Astrocyte of the hippocampus (primary cell): ENCODE measurements at places on chromosomes 2 and 18.

GRCh38 chr2:184416146-184416913 is 182.0 kb upstream of the ZNF804A start:
- DNase-seq, result peak; percentile 72

DNA sequence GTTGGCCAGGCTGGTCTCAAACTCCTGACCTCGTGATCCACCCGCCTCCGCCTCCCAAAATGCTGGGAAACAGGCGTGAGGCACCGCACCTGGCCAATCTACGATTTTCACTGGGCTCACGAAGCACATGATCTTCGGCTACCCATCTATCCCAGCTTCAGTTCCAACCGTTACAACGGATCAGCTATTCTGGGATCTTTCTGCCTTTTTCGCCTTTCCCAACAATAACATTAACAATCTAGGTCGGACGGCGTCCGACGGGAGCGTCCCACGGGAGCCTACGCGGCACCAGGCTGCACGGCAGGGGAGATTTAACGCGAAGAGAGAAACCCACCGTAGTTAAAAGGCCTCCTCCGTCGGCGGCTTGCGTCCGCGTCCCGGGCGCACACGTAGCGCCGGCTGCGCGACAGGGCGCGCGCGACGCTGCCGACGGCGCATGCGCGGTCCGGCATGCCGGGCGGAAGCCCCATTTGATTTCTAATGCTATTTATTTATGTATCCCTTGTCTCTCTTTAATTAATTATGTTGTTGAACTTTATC is at the start of gene MSL3B:
TSS of gene MSL3B (minus strand) at position 394 of the 540 bp plus-strand sequence.
- peak; percentile 78 for DNase-seq

DNA sequence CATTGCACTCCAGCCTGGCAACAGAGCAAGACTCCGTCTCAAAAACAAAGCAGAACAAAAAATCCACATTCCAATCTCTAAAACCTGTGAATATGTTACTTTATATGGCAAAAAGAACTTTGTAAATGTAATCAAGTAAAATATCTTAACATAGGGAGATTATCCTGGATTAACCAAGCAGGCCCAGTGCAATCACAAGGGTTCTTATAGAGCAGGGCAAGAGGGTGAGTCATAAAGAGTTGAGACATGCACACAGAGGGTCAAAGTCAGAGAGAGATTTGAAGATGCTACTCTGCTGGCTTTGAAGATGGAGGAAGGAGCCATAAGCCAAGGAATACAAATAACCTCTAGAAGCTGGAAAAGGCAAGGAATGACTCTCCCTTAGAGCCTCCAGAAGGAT is 60.9 kb upstream of the SLC9A2 start:
- no peak for DNase-seq

DNA sequence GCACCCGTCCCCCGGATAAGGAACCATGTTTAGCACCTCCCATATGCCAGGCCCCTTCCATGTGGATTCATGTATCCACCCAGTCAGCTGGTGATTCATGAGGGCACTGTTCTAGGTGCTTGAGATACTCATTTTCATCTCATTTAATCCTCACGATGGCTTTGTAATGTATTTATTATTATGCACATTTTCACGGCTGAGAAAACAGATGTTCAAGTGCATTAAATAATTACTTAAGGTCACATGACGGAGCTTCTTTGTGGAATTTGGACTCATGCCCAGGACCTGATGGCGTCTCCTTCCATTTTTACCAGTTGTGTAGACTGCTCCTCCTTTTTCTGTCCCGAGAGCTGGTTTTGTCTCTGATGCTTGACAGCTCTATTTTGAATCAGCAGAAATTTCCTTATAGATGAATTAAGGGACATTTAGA is 72.2 kb upstream of the RBM44 start:
- peak; percentile 74 for DNase-seq

GRCh38 chr2:241417626-241418025 is 61.5 kb downstream of the FARP2 start:
- no peak for DNase-seq

DNA sequence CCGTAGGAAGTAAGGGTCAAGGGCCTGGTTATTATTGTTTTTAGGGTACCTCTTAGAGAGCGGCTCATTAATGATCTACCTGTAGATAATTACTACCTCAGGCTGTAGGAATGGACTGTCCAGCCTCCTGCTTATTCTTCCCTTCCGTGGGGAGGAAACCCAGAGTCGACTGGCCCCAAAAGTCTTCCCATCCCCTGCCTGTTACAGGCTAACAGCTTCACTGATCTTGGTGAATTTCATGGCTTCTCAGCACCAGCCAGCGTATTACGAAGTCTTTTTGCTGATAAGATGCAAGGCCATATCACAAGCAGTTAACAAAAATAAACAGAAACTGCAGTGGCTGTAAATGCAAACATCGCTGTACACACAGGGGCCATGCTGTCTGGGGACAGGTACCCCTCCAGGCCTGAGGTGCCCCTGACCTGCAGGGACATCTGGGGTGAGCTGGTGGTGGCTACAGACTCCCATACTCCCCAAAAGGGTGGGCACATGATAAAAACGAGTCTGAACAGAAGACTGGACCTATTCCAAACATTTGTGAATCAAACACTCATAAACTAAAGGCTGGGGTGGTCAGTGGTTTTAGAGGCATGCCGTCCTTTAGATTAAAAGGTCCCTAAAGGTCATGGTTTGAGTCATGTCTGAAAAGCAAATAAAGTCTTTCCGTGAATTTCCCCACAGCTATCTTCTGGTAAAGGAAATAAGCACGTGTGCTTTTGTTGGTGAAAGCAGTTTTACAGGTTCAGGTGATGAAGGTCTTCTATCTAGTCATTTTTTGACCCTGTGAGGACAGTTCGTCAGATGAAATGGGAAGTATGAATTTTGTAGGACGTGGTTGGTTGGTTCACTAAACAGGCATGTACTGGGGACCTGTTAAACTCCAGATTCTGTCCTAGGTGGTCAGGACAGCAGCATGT is 36.7 kb downstream of the TTC39C start:
- DNase-seq, result peak; percentile 35

DNA sequence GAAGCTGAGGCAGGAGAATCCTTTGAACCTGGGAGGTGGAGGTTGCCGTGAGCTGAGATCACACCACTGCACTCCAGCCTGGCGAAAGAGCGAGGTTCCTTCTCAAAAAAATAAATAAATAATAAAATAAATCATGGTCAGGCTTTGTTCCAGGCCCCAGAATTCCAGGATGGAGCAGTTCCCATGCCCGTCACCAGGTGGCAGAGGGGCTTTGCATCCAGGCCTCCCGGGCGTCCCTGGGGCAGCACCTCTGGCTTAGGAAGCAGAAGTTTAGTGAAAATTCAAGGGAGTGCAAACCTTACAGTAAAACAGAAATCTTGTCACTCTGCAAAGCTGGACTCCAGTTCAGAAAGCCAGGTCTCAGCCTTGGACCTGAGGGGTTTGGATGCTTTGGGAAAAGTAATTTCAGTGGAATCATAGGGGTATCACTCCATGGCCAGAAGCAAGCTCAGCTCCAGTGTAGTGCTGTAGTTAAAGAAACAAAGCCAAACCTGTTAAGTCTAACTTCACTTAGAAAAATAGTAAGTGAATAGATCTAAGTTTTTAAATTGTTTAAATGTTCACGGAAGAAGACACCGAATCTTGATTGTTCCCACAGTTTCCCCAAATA is 512.7 kb downstream of the CMPK2 start:
- peak; percentile 75 for DNase-seq

DNA sequence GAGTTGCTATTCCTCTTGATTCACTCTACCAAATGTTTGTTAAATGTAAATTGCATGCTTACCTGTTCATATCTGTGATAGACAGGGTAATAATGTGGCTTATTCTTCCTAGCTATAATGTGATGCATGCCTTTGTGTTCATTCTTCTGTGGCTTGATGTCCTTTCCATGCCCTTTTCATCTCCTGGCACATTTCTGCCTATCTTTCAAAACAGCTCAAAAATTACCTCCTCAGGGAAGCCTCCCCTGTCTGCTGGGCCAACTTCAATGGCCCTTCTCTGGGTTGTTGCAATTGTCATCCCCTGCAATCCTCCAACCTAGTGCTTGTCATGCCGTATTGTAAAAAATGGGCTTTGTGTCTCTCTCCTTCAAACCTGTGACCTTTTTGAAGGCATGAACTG is 52.8 kb upstream of the LHCGR start:
- DNase-seq, result no peak

GRCh38 chr18:74533666-74534065 is 634 bp upstream of the CNDP1 start:
- no peak for DNase-seq

- peak; percentile 87 for DNase-seq
Measured at GRCh38 chr2:96407041-96407918, 71.7 kb downstream of the NCAPH start.

GRCh38 chr2:95401480-95401879 is 1.0 kb upstream of the FAHD2A start:
- no peak for DNase-seq

GRCh38 chr2:128473175-128474035 is 154.7 kb upstream of the HS6ST1 start:
- peak; percentile 28 for DNase-seq

DNA sequence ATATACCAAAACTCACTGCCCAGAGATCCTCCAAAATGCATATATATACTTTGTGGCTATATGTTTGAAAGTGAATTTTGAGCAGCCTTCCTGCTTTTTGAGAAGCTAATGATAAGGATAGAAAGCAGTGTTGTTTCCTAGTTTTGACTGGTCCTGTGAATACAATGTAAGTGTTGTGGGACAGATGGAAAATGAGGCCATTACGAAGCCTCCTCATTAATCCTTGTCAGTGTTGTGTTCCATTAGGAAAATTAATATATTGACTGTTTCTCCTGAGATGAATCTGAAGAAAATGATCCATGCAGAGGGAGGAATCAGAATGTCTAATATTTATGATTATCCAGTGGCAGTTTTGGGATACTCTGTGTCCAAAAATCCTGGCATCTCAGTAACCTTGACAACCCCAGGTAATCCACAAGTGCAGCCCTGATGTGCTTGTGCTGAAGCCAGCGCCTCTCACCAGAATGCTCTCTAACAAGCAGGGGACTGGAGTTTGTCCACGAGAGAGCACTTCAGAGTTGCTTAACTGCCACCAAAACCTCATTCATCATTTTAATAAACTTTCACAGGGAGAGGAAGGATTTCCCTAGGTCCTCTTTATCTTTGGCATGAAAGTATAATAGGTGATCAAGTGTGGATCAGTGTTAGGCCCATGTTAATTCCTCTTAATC is 418.6 kb downstream of the CMPK2 start:
- no peak for DNase-seq

- no peak for DNase-seq
Measured at GRCh38 chr2:145273840-145274239, 753.9 kb upstream of the ZEB2 start.

GRCh38 chr2:7014174-7014640 is 97.0 kb downstream of the RNF144A start:
- DNase-seq, result peak; percentile 83

DNA sequence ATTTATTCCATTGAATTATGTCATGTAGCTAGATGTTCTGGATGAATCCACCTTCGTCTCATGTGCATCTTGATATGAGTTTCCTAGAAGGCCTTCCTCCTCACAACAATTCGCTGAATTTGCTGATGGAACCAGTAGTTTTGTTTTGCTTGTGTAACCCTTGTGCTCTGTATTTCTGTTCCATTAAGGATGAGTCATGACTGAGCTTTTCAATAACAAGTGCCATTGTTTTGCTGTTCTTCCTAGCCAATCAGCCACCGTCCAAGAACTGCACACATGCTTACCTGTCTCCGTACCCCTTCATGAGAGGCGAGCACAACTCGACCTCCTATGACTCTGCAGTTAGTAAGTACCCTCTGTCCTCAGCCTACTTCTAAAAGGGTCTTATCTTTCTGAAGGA is 2.3 kb downstream of the TMEM182 start:
- DNase-seq, result peak; percentile 30

GRCh38 chr2:121128741-121129659 is 156.0 kb downstream of the TFCP2L1 start:
- DNase-seq, result peak; percentile 52

- DNase-seq, result no peak
Measured at GRCh38 chr2:101787097-101787496, 89.6 kb downstream of the MAP4K4 start.

DNA sequence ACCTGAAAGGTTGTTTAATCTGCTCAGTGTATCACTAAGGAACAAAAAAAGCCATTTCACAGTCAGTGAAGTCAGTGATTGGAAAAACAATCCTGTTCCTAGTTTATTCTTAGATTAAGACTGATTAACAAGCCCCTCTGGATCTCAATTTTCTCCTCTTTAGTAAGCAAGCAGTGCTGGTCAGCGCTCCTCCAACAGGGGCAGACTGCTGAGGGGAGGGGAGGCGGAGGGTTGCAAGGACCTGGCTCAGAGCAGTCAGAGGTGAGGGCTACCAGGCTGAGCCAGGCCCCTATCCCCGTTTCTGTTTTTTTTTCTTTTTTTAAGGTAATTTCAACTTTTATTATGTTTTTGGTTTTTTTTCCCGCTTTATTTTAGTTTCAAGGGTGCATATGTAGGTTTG is 24.7 kb upstream of the KCNS3 start:
- DNase-seq, result peak; percentile 7

DNA sequence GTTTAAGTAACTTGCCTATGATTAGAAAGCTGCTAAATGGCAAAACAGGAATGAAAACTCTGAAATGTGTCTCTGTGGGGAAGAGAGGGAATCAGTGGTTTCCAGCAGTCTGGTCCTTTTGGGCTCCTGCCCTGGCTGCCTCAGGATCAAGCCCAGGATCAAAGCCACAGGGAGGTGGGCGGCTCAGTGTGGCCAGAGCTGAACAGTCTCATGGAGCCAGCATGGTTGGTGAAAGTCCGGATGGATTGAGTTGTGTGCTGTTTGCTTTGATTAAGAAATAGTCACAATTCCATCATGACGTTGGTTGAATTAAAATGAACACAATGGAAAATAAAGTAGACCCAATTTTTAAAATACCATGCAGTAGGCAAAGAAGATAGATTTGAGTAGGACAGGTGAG is 344.2 kb downstream of the LPIN1 start:
- peak; percentile 44 for DNase-seq

DNA sequence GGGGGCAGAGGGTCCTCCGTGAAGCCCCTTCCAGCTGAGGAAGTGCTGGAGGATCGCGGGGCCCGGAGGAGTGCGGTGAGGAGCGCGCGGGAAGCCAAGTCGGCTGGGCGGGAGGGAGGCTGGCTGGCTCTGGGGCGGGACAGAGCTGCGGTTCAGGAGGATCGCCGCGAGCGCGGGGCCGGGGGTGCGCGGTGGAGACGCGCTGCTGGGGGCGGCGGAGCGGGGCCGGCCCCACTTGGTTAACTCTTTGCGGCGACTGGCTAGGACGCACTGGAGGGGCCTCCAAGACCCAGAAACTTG is 464 bp downstream of the CYBRD1 start:
- peak; percentile 73 for DNase-seq

- DNase-seq, result no peak
Measured at GRCh38 chr18:59275406-59275949, 2.2 kb upstream of the RAX start.
